Keratinocyte (primary cell): ENCODE measurements at places on chromosomes 2 and 18. TPM values are rescaled to one million over a fixed set of nuclear protein-coding genes. Genes with fewer than 3 reads are reported as not detected.

DNAH6 gene
- polyA plus RNA-seq: 0.02 to 0.08 TPM (median 0.05 TPM) in 3 replicates

CHRND gene
- not detected in 3 replicates for polyA plus RNA-seq

CCDC74A gene
- 3.7 to 5.1 TPM (median 4.3 TPM) in 3 replicates for polyA plus RNA-seq

TACR1 gene
- polyA plus RNA-seq: not detected in 3 replicates

MROH2A gene
- polyA plus RNA-seq: 0.17 to 0.37 TPM (median 0.33 TPM) in 3 replicates

- no peak for DNase-seq
Observed at GRCh38 chr2:186748354-186748753, 54.5 kb downstream of the FAM171B start.

DNA sequence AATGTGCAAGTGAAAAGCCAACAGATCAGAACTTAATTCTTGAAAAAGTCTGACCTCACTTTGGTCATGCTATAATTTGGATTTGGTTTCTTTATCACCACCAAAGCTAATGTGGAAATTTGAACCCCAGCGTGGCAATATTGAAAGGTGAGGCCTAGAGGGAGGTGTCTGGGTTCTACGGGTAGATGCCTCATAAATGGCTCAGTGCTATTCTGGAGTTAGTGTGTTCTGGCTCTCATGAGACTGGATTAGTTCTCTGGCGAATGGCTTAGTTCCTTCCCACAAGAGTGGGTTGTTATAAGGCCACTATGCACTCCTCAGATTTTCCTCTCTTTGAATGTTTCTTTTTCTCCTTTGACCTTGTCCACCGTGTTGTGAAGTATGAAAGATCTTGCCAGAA is 22.3 kb downstream of the ORC4 start:
- DNase-seq: no peak

DNA sequence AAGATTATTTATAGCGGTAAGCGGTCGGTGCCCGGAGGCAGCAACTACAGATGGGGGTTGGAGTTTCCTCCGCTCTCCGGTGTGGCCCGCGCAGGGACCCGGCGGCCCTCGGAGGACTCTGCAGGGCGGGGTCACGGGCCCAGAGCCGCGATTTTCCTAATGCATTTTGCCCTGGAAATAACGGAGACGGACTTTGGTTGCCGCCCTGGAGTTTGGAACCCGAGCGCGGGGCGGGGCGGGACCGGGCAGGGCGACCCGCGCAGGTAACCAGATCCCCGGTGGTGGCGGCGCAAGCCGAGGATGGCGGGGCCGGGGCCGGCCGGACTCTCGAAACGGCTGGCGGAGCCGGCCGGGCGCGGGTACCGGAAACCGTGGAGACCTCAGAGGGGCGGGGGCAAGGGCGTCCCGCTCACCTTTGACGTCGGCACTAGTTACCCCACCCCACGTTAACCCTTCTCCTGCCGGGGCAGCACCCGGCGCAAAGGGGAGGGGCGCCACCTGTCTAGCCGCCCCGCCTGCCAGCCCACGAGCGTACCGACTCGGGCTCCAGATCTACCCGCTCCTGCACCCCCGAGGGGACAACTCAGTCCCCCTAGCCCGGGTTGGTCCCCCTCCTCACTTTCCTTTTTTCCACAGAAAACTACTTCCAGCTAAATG is 2.9 kb downstream of the CYP26B1 start:
- DNase-seq: no peak

DNA sequence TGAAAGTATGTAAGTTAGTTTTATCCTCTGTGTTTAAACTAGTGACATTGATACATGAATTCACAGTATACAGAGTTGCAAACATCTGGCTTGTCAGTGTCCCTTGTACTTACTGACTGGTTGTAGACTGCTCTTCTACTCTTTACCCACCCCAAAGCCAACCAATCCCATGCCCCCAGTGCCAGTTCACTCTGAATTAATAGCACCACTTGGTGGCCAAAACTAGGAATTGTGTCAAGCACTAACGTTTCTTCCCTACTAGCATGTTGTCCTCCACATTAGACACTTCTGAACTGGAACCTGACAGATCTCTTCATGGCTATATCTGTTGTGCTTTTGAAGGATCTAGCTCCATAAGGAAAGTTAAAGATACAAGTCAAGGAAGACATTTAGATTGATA is 27.2 kb upstream of the OTX1 start:
- DNase-seq: no peak

GRCh38 chr2:134395779-134396178 is 141.9 kb downstream of the MGAT5 start:
- DNase-seq: no peak
